HCT116 (cell line): ENCODE measurements at places on chromosomes 2 and 18.

DNA sequence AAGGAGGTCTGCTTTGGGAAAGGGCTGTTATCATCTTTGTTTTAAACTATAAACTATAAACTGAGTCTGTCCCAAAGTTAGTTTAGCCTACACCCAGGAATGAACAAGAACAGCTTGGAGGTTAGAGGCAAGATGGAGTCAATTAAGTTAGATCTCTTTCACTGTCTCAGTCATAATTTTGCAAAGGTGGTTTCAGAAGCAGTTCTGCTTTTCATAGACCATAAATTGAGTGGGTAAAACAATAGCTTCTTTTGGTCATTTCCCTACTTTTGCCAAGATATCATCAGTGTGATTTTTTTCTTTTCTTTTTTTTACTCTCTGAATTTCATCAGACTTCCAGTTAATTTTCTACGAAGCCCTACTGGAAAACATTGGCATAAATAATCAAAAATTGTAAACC, 117.0 kb downstream of the AP1S3 start:
- H3K36me3 ChIP-seq = no peaks in the 10 kb centered on the region
- H3K4me1 ChIP-seq = peaks cover 20% of the 10 kb centered on the region
- no peak overlapping the region for H3K4me3 ChIP-seq
- H3K27ac ChIP-seq = no peak overlapping the region
- no peaks in the 10 kb centered on the region for H3K27me3 ChIP-seq

DNA sequence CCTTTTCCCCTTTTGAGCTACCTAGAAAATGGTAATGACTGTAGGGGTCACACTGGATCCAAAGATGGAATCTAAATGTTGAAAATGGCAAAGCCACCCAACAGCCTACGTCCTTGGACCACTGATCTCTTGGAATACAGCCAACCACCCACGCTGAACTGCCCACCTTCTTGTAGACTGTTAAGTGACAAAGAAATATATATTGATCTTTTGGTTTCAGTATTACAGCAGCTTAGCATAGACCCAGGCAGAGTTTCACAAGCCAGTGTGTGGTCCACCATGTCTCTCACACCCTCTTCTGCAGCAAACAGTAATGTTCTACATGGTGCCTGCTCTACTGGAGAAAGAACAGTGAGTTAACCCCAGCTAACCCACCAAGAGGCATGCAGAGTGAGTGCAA, 20.2 kb downstream of the CACNB4 start:
- no peaks in the 10 kb centered on the region for H3K4me1 ChIP-seq
- H3K27me3 ChIP-seq = no peaks in the 10 kb centered on the region
- no peak overlapping the region for H3K27ac ChIP-seq
- no peak overlapping the region for H3K4me3 ChIP-seq
- no peak for DNase-seq

DNA sequence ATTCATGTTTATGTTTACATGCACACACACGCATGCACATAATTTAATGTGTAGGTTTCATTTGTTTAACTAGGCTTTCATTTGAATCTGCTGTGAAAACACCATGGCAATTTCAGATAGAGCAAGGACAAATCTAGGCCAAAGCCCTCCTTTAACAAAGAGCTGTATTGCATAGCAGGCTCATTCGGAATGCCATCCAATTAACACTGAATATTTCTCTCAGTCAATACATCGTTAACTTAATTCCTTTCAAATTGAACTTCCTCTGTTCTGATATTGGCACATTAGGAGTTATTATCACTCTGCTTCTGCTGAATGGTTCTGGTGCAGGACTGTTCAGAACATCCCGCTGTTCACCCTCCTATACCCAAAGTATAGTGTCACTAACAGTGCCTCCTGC, 435.1 kb upstream of the CDH20 start:
- H3K27ac ChIP-seq = no peak overlapping the region
- H3K27me3 ChIP-seq = 0 out of 2 replicates have a peak, but pooled peaks cover 4% of the 10 kb centered on the region
- no peak overlapping the region for H3K4me3 ChIP-seq

DNA sequence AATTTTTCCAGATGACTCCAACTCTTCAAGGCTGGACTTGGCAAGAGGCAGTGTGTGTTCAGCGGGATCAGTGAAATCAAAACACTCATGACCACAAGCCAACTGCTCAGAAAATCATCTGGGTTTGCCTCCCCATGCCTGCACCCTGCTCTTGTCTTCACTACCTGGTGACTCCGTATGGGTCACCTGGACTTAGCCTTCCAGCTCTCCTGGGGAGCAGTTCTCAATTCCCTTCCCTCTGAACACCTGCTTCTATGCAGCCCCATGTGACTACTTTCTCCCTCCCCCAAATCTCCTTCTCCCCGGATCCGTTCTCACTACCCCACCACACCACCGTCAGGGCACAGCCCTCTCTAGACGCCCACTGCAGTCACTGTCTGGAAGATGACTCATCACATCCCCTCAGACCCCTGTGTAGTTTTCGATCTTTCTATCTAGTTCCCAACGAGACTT, 130.2 kb upstream of the ID2 start:
- no peak overlapping the region for H3K4me3 ChIP-seq
- no peaks in the 10 kb centered on the region for H3K36me3 ChIP-seq
- no peaks in the 10 kb centered on the region for H3K4me1 ChIP-seq

DNA sequence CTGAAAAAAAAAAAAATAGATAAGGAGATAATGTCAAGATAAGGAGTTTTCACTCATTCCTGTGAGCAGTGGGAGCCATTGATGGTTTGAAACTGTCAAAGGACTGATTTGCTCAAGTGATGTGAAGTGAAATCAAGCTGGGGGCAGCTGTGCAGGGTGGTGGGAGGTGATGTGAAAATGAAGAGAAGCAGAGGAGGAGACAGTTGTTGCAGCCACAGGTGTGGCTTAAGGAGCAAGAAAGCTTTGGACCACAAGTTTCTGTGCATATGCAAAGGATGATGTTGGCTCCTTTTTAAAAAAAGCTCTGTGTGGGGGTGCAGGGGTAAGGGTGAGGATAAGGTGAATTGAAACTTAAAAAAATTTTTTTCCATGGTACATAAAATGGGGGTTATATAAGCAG, 8.3 kb downstream of the EFR3B start:
- H3K4me3 ChIP-seq = no peak overlapping the region
- H3K36me3 ChIP-seq = no peaks in the 10 kb centered on the region
- no peak overlapping the region for H3K27ac ChIP-seq
- 0 out of 2 replicates have a peak, but pooled peaks cover 2% of the 10 kb centered on the region for H3K27me3 ChIP-seq
- H3K4me1 ChIP-seq = no peaks in the 10 kb centered on the region
- DNase-seq = no peak

DNA sequence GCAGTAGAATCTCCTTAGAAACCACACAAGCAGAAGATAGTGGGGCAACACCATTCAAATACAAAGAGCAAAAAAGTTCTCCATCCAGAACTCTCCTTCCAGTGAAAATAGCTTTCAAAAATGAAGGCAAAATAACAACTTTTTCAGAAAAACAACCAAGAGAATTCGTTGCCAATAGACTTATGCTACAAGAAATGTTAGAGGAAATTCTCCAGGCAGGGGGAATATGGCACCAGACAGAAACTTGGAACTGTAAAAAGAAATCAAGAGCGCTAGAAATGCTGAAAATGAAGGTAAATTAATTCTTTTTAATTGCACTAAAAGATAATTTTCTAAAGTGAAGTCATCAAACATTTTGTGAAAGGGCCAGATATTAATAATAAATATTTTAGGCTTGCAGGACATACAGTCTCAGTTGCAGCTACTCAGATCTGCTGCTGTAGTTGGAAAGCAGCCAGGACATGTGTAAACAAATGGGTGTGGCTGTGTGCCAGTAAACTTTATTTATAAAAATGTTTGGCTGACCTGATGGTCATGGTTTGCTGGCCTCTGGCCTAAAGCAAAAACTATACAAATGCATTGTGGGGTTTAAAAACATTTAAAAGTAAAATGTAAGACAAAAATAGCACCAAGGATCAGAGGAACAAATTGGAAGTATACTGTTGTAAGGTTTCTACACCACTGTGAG, 73.7 kb upstream of the TGFA start:
- no peak overlapping the region for H3K4me3 ChIP-seq
- no peaks in the 10 kb centered on the region; the same call in 1 of the 2 replicates for H3K4me1 ChIP-seq
- H3K27ac ChIP-seq = no peak overlapping the region
- H3K36me3 ChIP-seq = no peaks in the 10 kb centered on the region

- no peak overlapping the region for H3K27ac ChIP-seq
- H3K4me1 ChIP-seq = peaks cover 41% of the 10 kb centered on the region
- no peak overlapping the region for H3K4me3 ChIP-seq
- no peaks in the 10 kb centered on the region for H3K27me3 ChIP-seq
Measured at GRCh38 chr18:31402026-31402373, 25.4 kb downstream of the DSG4 start.

DNA sequence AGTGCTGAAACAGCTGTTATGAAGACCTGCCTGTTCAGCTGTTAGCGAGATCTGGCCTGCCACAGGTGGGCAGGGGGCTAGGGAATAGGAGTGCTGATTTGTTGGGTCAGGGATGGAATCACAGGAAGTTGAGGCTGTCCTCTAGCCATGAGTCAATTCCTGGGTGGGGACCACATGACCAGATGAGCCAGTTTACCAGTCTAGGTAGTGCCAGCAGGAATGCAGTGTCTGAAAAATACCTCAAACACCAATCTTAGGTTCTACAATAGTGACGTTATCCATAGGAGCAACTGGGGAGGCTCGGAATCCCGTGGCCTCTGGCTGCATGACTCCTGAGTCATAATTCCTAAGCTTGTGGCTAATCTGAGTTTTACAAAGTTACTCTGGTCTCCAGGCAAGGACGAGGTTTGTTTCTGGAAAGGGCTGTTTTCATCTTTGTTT, 44.9 kb downstream of the DYSF start:
- no peak overlapping the region for H3K4me3 ChIP-seq
- no peaks in the 10 kb centered on the region for H3K36me3 ChIP-seq
- H3K4me1 ChIP-seq = peaks cover 30% of the 10 kb centered on the region
- H3K27ac ChIP-seq = peak overlapping the region; percentile 3; the same call in 1 of the 2 replicates
- no peaks in the 10 kb centered on the region for H3K27me3 ChIP-seq

GRCh38 chr2:204695506-204695905, 150.2 kb downstream of the PARD3B start:
- no peak for DNase-seq
- no peaks in the 10 kb centered on the region for H3K36me3 ChIP-seq
- no peak overlapping the region for H3K27ac ChIP-seq

DNA sequence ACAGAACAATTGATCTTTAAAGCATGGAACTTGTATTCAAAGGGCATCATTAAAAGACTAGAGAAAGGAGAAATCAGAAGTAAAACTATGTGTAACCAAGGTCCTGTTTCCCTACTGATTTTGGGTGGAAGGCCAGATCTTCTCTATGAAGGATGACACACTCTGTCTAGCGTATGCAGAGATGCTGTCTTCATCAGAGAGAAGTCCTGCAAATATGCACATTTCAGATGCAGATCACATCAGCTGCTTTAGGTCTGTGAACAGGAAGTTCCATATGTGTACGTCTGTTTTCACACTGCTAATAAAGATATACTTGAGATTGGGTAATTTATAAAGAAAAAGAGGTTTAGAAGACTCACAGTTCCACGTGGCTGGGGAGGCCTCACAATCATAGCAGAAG, 857.3 kb downstream of the CNTNAP5 start:
- H3K27ac ChIP-seq = no peak overlapping the region
- H3K36me3 ChIP-seq = no peaks in the 10 kb centered on the region
- no peak for DNase-seq
- no peaks in the 10 kb centered on the region for H3K27me3 ChIP-seq

DNA sequence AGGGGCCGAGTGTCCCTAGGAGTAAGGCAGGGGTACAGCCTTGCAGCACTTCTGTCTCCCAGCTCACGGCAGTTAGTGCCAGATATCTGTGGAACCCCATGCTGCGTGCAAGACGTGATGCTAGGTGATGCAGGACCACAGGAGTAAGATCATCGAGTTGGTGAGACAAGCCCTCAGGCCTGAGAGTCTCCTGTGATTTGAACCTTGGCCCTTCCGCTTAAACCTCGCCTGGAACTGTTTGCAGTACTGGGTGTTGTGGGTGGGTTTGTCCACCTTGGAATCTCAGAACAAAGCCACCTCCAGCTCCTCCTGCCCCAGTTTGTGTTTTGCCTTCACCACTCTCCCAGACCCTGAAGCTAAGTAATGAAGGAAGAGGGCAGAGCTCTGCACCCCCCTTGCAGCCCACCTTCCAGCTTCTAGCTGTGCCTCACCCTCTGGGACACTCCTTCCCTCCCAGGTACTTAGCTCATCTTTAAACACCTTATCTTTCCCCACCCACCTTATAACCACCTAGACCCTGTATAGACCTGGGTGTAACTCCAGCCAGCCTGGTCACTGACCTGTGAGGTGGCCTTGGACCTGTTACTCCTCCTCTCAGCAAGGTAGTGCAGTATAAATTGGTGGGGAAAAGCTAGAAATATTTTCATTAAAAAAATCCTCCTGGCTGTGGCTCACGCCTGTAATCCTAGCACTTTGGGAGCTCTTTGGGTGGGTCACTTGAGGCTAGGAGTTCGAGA, 6.6 kb downstream of the CNNM4 start:
- H3K27ac ChIP-seq = no peak overlapping the region
- DNase-seq = no peak
- no peaks in the 10 kb centered on the region for H3K36me3 ChIP-seq
- no peaks in the 10 kb centered on the region for H3K27me3 ChIP-seq
- no peak overlapping the region for H3K4me3 ChIP-seq

DNA sequence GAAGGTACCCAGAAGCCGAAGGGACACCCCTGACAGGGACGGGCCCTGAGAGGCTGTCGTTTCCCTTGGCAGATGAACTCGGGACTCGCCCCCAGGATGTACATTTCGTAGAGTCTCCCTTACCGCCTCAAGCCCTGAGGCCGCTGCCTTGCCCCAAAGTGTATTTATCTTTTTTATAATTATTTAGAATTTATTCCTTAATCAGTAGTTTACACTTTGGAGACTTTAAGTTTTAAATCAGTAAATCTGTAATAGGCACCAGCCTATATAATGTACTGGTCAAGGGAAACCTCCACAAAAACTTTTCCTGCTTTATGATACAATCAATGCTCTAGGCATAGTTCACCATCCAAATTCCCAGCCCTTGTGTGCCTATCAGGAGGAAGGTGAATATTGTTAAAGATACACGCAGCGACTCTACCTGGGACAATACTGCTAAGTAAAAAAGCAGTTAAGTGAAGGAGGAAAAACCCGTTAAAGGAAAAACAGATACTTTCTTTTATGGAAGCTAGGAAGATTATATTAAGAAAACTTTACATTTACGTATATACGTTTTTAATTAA, 848 bp downstream of the VRK2 start:
- H3K27ac ChIP-seq = peak overlapping the region; percentile 92
- H3K4me3 ChIP-seq = peak overlapping the region; percentile 71
- H3K4me1 ChIP-seq = peaks cover 45% of the 10 kb centered on the region
- peaks cover 13% of the 10 kb centered on the region; the same call in 1 of the 2 replicates for H3K36me3 ChIP-seq
- DNase-seq = no peak
